ENCODE measurements at places on chromosomes 7 and 10.
A peak's percentile ranks its signal among the peaks of the same experiment; 100 is the strongest.

DNA sequence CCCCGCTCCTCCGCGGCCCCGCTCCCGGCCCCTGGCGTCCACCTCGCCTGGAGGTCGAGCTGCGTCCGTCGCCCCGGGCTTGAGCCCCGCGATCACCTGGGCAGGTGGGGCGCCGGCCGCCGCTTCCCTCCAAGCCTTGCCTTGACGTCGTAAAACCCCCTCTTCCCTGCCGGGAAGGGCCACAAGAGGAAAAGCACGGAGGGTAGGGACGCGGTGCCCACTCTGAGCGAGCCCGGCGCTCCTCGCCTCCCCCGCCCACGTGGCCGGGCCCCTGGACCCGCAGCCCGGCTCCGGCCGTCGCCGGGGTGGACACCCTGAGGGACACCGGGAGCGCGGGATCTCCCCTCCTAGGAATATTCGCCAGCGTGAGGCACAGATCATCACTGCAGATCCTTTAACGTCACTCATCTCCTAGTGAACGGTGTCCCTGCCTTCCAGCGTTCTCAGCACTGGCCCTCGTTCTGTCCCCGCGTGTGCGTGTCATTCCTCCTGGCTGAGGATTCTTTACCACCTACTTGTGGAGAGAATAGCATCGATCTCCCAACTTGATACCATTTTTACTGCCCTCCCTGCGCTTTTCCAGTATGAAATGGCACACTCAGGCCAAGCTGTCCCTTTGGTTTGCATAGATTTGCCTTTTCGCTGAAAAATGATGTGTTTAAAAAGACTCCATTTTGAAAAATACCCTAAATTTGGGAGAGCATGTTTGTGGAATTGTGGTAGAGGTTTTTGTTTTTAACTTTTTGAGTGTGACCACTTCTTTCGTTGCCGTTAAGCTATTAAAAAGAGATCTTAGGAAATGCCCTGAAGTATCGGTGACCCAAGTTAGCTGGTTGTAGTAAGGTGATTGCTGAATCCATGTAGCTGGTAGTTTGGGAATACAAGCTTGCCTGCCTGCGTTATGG lies 649 bp downstream of the ACTR3B start:
- peak; percentile 23 for DNase-seq

DNA sequence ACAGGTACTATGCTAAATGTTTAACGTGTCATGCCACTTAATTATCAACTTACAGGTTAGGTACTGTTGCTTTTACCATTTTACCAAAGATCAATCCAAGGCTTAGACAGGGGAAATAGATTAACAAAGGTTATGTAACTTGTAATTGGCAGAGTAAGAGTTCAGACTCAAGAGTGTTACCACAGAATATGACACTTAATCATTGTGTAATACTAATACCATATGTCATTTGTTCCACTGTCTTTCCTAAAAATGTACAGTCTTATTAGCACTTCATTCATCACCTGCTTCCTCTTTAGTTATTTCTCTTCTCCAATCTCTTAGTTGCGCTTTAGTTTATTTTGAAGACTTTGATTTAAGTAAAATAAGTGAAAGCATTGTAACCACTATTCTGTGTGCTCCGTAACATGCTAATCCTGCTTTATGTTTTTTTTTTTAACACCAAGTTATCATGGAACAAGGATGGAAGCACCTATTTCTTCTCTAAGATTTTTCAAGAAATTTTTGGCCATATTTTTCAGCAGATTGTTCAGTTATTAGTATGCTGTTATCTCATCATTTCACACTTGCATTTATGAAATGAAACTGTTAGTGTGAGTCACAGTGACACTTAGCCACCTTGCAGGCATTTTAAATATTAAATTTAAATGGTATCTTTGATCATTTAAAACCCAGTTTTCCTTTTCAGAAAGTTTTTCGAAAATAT lies 197.3 kb downstream of the PHF14 start:
- no peak for DNase-seq

GRCh38 chr10:14748441-14748840 lies 26.3 kb downstream of the FAM107B start:
- DNase-seq = no peak

- DNase-seq = no peak
These were observed 102.3 kb upstream of the PCBD1 start for GRCh38 chr10:70990681-70991080.

GRCh38 chr7:100893910-100894721 lies 1.6 kb downstream of the ACHE start:
- DNase-seq = no peak

DNA sequence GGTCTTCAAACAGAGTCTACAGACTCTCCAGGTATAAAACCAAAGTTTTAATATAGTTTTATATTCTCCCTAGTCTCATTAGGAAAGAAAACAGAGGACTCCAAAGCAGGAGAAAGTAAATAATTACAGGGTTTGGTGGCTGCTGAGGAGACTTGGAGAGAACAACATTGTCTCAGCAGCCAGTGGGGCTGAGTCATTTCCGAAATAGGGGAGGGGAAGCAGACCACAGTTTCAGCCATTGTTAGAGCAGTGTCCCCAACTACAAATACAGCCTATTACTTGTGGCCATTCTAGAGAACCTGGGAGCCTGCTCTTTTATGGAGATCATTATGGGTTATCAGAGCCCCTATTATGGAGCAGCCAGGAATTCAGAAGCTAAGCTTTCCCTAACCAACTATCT lies 44.2 kb upstream of the A1CF start:
- no peak for DNase-seq

DNA sequence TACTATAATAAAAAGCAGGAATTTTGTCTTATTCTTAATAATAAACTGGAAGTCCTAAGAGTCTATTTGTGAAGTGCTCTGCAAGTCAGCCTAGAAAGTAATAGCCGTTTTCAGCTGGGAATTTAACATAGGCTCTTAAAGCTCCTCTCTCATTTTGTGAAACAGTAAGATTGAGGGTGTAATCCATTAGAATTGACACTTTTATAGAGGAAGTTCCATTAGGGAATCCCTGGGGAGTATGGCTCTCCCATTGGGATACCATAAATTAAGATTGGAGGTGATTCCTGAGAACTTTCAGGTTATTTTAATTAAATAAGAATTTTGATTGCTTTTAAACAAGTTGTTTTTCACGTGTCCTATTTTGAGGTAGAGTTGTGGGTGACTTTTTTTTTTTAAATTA lies 68.0 kb downstream of the EXOC4 start:
- DNase-seq = no peak

- no peak for DNase-seq
These were observed 5.7 kb upstream of the ITIH2 start for GRCh38 chr10:7697426-7697825.

- no peak for DNase-seq
These were observed 14.1 kb upstream of the LAMB1 start for GRCh38 chr7:108016841-108017775.

DNA sequence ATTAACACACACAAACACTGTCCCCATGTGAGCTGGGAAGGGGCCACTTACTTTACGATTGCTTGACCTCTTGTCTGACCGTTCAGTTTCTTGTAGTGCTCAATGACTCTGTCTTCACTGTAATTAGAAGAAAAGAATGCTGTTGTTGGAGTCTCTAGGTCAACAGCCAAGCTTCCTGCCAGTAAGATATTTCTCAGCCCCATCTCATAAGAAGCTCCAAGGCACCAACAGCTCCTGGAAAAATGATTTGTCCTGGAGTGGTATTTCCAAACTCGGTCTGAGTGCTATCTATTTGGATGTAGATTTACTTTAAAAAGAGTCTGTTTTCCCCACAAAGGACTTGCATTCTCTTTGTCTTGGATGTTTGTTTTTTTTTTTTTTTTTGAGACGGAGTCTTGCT lies 153.7 kb downstream of the PRPF18 start:
- no peak for DNase-seq

DNA sequence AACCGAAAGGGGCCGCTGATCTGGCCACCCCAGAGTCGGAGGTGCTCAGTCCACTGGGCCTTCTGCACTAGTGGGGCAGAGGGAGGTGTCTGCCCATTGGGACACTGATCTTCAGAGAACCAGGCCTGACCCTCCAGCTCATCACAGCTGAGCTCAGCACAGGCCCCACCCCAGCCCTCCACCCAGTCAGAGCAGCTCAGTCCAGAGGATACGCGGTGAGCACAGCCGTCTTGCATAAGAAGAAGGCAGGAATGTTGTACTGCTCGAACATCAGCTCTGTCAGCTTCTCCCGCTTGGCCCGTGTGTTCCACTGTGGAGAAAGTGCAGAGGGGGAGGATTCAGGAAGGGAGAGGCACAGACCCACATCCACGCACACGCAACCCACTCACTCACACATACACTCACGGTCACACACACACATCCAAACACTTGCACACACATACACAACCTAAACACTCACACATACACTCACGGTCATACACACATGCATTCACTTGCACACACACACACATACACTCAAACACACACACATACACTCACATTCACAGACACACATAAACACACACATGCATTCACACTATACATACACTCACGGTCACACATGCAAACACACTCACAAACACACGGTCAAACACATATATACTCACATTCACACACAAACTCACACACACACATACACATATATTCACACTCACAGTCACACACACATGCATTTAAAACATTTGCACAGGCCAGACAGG lies 6.3 kb downstream of the ACTL6B start:
- DNase-seq = no peak

DNA sequence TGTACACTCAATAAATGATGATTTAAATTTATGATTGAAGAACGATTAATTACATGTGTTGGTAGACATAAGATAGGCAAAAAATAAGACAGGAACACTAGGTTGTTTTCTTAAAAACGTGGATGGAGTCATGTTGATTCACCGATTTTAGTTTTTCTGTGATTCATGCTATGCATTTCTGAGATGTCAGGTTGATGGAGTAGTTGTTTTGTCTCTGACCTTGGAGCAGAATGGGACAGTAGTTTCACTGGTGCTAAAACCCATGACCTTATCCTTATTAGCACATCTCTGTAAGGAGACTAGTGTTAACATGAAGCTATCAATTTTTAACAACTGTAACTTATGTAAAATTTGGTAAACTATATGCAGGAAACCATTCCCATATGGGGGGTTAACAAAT lies 611.6 kb upstream of the FZD8 start:
- DNase-seq = no peak

- no peak for DNase-seq
These were observed 127.6 kb downstream of the TNS3 start for GRCh38 chr7:47454069-47454973.

DNA sequence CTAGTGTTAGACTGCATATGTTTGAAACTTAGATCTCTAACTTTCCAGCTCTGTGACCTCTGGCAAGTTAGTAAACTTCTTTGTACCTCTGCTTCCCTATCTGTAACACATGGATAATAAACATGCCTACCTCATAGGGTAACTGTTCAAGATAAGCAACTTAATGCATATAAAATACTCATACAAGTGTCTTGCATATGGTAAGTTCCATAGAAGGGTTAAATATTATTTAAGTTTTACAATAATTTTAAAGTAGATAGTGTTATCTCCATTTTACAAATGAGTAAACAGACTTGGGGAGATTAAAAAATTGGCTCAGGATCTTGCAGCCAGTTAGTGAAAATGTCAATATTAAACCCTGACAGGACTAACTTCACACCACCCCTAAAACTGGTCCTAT lies 30.1 kb upstream of the CD36 start:
- DNase-seq = no peak

- no peak for DNase-seq
These were observed 44.6 kb downstream of the COL17A1 start for GRCh38 chr10:104040862-104041789.

- no peak for DNase-seq
These were observed 45.1 kb downstream of the CAMK1D start for GRCh38 chr10:12394241-12395033.

DNA sequence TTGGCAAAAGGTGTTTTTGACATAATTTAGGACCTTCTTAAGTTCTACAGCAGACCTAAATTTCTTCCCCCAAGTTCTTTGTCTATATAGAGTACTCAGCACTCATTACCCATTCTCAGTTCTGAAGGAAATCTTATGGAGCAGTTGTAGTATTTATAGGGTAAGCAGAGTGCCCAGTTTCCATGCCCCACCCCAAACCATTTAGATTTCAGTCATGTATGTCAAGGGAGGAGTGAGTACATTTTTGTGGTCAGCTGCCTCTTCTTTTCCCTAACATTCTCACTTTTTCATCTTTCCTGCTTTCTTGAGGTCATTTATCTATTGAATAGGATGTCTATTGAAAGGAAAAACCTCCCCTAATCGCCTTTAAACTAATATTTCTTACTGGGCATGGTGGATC lies 83.3 kb downstream of the KAT6B start:
- no peak for DNase-seq

GRCh38 chr7:129989466-129989865 lies 36.7 kb upstream of the UBE2H start:
- no peak for DNase-seq

DNA sequence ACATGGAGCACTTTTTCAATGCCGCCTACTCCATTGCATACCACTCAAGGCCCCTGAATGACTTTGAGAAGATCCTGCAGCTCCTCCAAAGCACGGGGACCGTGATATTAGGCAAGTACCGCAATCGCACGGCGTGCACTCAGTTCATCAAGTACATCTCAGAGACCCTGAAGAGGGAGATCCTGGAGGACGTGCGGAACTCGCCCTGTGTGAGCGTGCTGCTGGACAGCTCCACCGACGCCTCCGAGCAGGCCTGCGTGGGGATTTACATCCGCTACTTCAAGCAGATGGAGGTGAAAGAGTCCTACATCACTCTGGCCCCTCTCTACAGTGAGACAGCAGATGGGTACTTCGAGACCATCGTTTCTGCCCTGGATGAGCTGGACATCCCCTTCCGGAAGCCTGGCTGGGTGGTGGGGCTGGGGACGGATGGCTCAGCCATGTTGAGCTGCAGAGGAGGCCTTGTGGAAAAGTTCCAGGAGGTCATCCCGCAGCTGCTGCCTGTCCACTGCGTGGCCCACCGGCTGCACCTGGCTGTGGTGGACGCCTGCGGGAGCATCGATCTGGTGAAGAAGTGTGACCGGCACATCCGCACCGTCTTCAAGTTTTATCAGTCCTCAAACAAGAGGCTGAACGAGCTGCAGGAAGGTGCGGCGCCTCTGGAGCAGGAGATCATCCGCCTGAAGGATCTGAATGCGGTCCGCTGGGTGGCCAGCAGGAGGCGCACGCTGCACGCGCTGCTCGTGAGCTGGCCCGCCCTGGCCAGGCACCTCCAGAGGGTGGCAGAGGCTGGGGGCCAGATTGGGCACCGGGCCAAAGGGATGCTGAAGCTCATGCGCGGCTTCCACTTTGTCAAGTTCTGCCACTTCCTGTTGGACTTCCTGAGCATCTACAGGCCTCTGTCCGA lies 12.7 kb upstream of the ATP6V0E2 start:
- DNase-seq = no peak
